Muscle of leg (tissue), 16 donors: ENCODE measurements at places on chromosomes 1 and 21. TPM values are rescaled to one million over a fixed set of nuclear protein-coding genes. Genes with fewer than 3 reads are reported as not detected.

DNA sequence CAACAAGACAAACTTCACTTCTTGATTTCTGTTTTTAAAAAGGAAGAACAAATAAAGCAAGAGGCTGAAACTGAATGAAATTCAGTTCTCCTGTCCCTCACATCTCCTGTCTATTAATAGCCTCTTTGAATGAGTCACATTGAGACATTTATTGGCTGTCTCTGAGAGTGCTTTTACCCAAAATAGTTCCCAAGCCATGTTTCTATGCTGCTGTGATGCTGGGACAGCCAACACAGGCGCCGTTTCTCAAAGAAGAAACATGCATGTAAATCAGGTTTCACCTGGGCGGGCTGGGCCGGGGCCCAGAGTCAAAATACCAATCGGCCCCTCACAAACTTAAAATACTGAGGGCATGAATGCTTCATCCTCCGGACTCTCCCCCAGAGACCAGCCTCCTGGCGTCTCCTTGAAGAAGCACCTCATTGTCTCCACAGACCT is 105.2 kb downstream of the EDEM3 start:
- no peaks in the 10 kb centered on the region for H3K36me3 ChIP-seq
- no peak overlapping the region for H3K4me3 ChIP-seq
- DNase-seq = no peak

- H3K36me3 ChIP-seq = no peaks in the 10 kb centered on the region
- no peak for DNase-seq
- H3K27me3 ChIP-seq = no peaks in the 10 kb centered on the region
- no peak overlapping the region for H3K27ac ChIP-seq
- H3K4me3 ChIP-seq = no peak overlapping the region
Measured at GRCh38 chr1:59705466-59706302, 109.1 kb upstream of the HOOK1 start.

DNA sequence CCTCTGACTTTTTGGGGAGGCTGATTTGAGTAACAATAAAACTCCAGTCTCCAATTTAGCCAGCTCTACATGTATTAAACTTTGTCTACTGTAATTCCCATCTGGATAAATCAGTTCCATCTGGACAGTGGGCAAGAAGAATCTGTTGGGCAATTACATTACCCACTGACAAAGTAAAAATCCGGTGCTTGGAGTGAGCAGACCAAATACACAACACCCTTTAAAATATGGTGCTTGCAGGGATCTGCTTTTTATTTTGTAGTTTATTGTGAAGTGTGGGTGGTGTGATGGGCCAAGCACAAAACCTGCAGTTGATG is 8.9 kb upstream of the CD55 start:
- H3K4me3 ChIP-seq = no peak overlapping the region
- no peak for DNase-seq
- no peak overlapping the region for H3K27ac ChIP-seq
- H3K4me1 ChIP-seq = peaks cover 2% of the 10 kb centered on the region
- H3K36me3 ChIP-seq = no peaks in the 10 kb centered on the region

GRCh38 chr1:20686883-20687725 is 25.9 kb upstream of the DDOST start:
- no peak overlapping the region for H3K4me3 ChIP-seq
- no peak for DNase-seq
- H3K36me3 ChIP-seq = no peaks in the 10 kb centered on the region
- H3K27ac ChIP-seq = no peak overlapping the region
- H3K4me1 ChIP-seq = peaks cover 19% of the 10 kb centered on the region

DNA sequence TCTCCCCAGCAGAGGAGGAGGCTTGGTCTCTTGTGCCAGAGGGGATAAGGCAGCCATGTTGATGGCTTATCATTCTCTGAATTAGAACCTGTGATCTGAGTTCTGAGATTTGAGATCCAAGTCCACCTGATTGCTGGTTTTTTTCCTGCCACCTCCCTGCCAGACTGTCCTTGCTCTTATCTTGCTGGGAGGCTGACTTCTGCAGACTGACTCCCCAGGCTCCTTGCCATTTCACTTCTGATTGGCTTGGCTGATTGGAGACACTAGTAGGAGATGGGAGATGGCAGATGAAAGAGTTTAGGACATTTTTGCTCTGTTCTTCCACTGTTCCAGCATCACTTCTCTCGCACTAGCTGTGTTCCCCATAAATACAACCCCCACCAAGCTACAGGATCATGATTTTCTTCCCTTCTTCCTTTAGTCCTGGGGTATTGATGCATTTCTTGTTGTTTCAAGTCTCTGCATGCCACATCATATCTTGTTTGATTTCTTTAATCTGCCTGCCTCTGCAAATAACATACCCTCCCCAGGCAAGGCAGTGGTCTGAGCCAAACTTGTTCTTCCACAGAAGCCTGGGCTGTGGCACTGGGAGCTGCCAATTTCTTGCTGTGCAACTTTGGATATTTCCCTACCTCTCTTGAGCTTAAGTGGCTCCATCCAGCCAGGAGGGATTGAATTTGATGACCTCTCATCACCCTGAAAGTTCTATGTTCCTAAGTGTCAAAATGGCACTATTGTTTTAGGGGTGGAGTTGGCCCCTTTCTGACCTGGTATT is 963 bp upstream of the CYP4B1 start:
- H3K4me1 ChIP-seq = no peaks in the 10 kb centered on the region
- no peak overlapping the region for H3K4me3 ChIP-seq
- H3K27ac ChIP-seq = no peak overlapping the region

Gene KDF1
- not detected for total RNA-seq

Gene LCE3E
- not detected for total RNA-seq
